NT2/D1 (cell line): ENCODE measurements at places on chromosomes 16 and 17.
A peak's percentile ranks its signal among the peaks of the same experiment; 100 is the strongest.

DNA sequence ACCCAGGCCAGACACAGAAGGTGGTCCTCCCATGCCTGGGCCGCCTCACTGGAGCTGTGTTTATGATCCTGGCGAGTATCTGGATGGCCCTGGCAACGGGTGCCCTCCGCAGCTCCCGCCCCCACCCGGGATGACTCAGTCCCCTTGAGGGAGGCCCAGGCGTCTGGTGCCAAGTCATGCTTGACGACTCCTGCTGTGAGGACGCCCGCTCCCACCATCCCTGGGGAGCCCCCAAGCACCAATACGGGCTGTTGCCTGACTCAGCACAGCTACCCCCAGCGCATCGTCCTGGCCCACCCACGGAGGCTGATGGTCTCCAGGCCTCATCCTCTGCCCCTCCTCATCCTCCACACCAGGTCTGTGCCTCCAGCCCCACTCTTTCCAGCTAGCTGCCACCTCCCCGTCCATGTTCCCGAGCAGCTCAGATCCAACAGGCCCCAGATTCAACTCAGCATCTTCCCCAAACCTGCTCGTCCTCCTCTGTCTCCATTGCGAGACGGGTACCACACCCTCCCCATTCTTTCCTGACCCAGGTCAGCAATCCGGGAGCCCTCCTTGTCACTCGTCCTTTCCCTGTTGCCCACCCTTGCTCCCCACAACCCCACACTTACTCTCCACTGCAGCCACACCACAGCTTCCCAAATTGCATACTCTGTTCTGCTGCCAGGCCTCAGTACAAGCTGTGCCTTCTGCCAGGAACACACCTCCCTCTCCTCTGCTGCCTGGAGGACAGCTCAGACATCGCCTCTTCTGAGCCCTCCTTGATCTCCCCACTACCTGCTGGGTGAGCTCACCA, 2.6 kb downstream of the CAMKK1 start:
- no peak for DNase-seq

DNA sequence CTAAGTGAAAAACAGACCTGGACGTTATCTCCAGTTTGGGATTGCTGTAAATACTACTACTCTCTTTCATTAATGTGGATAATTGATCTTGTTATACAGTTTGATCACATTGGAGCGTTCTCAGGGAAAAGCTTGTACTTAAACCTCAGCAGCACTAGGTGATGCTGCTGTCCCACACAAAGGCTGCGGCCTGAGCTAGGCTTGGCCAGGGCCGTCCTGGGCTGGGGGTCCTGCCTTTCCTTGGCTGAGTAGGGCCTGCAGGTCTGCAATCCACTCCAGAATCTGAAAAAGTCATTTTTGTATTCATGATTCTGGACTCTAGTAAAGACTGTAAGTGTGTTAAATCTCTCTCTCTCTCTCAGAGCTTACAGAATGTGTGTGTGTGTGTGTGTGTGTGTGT, 23.7 kb upstream of the PMFBP1 start:
- DNase-seq, result no peak

DNA sequence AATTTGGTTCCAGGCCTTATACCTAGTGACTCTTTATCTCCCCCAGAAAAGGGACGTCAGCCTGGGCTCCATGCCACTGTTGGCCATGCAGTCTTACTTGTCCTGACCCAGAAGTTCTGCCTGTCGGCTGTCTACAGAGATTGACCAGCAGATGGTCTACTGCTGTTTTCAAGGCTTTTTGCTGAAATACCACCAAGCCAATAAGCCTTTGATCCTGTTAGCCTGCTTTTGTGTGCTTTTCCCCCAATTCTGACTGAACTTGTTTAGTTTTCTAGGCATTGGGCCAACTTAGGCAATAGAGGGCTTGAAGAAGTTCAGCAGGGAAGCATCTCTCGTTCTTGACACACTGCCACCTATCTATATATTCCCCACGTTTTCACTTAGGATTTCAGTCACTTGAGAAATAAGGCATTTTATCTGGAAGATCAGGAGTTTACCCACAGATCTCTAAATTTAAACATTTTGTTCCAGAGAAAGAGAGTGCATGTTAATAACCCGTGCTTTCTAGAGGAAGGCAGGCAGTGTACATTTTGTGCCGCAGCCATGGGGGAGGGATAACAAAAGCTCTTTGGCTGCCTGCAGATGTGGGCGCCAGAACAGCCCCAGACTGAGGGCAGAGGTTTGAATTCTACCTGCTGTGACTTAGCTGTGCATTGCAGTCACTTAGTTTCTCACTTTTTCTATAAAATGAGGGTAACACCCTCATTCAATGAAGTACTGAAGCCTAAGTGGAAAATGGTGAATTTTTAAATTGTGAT, 12.3 kb upstream of the CARMIL2 start:
- no peak for DNase-seq

DNA sequence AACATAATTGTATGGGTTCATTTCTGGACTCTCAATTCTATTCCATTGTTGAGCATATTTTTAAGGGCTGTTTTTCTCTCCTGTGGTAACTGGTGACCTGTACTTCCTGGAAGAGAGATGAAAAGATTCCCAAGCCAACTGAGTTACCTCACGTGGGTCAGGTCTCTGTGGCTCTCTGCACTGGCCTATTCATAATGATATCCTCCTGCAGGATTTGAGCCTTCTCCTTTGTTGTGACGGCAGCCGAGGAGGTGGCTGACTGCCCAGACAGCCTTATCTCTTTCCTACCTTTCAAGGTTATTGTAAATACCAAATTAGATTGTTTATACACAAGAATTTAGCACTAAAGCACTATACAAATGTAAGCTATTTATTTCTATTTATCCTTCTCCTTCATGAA, 2.7 kb upstream of the ACE start:
- DNase-seq, result no peak

GRCh38 chr17:27756467-27757371, 43.6 kb downstream of the NOS2 start:
- no peak for DNase-seq

- DNase-seq, result no peak
These were observed 32.8 kb upstream of the TMEM92 start for GRCh38 chr17:50241431-50241830.

GRCh38 chr16:23670137-23670776, 8.4 kb upstream of the PLK1 start:
- no peak for DNase-seq

DNA sequence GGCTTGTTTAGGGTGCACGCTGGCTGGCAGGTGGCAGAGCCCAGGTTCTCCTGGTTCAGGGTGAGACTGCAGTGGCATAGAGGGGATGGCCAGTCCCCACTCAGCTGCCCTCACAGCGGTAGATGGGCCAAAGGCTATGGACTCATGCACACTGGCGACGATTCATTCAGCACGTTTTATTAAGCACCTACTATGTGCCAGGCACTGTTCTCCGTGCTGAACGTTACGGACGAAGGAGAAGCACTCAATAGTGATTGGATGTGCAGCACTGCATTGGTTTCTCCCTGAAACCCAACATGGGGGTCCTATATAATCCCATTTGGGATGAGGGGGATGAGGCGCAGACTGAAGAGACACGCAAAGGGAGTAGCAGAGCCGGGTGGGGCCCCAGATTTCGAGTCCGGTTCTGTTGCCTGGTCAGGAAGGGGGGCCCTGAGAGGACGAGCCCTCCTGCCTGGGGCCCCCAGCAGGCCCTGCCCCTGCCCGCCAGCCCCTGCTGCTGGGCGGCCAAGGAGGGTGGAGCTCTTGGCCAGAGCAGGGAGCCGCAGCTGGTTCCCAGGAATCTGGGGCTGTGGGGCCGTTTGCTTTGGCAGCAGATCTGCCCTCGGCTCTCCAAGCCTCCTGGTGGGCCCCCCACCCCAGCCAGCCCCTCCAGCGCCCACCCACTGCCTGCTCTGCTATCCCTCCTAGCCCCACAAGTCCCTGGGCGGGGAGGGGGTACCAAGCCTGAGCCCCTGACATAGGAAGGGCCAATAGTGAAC, 8.8 kb downstream of the GLIS2 start:
- no peak for DNase-seq

DNA sequence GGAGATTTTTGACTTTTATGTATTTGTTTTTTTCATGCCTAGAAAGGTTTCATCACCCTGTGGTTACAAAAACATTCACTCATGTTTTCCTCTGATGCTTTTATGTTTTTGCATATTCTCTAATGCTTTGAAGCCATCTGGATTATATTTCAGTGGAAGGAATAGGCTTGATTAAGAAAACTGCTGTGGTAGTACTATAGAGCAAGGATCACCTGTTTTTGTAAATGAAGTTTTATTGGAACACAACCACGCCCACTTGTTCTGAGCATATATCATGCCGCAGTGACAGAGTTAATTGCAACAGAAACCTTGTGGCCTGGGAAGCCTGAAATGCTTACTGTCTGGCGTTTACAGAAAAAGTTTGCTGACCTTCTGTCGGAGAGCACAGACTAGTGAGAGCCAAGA, 11.5 kb downstream of the COX10 start:
- DNase-seq, result no peak

DNA sequence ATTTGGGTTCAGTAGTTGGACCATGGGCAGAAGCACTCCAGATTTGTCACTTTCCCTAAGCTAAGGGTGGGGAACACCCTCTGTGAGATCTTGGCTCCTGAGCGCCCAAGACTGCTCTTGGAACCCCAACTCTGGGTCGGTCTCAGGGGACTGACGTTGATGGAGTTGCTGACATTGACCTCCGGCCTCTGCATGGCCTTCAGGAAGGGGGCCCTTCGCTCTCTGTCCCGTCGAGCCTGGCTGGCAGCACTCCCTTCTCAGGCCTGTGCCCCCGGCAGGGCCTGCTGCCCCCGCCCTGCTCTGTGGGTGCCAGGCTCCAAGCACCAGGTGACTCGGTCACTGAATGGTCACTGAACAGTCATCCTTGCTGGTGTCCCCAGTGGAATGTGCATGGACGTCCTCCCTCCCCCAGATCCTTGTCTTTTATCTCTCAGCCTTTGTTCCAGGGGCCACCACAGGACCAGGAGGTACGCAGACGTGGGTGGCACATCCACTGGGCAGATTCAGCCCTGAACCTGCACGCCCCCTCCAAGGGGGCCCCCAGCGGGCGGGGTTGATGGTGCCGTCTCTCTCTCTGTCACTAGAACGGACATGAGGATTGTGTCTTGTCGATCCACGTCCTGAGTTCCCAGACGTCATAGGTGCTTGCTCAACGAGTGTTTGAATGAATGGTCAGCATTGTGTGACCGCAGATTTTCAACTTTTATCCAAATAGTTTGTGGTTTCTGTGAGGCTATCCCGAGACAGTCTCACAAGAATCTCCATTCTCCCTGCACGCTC, 314.5 kb downstream of the SEC14L1 start:
- no peak for DNase-seq

DNA sequence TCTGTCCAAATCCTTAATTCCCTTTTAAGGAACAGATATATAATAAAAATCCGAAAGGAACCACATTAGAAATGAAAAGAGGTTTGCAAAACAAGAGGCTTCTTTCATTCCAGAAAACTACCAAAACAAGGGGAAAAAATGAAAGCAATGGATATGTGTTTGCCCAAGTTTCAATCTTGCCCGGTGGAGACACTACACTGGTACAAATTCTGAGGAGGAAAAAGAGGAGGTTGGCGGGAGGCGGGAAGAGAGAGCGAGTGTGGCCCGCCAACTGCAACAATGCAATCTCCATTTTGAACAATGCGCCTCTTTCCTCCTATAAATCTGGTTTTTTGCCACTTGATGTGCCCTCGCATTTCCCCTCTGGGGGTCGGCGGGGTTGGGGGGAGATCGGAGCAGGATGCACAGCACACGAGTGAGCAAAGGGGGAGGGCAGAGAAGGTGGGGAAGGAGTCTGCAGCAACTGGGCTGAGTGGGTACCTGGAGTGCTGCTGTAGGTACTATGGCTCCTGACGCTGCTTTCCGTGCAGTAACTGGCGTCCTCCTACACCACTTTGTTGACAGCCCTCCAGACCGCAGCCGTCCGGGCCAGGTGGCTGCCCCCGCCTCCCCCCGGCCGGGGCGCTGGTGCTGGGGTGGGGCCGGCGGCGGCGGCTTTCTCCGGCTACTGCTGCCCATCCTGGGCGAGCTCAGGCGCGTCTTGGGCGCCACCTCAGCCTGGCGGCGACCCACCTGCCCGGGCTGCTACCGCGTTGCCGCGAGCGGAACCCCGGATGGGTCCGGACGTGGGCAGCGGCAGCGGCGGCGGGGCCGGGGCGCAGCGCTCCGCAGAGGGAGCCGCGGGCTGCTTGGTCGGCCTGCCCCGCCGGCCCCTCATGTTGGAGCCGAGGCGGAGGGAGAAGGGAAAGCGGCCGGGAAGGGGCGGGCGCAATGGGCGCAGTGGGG, 93.8 kb upstream of the PLEKHM1 start:
- no peak for DNase-seq

GRCh38 chr16:26316683-26317464, 625.1 kb downstream of the HS3ST4 start:
- peak; percentile 23 for DNase-seq

DNA sequence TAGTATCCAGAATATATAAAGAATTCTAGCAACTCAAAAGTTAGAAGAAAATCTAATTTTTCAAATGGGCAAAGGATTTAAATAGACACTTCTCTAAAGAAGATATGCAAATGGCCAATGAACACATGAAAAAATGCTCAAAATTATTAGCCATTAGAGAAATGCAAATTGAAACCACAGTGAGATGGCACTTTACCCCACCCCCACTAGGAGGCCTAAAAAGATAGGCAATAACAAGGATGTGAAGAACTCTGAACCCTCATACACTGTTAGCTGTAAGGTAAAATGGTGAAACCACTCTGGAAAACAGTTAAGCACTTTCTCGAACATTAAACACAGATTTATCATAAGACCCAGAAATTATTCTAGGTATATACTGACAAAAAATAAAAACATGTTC, 71.4 kb upstream of the IRX6 start:
- no peak for DNase-seq

- no peak for DNase-seq
These were observed 10.6 kb upstream of the TMIGD1 start for GRCh38 chr17:30344283-30345088.

DNA sequence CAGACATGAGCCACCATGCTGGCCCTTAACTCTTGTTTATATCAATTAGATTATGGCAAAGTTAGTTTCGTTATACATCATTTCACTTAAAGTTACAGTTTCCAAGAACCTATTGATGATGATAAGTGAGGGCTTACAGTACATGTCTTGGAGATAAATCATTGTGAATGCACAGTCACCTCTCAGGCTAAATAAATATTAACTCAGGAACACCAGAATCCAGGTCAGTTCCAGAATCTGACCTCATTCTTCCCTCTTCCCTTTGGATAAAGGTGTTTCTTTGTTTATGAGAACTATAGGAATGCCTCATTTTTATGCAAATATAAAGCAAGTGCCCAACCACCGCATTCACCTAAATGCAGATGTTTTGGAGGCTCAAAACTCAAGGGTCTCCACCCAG, 48.4 kb upstream of the CRYM start:
- DNase-seq, result no peak

DNA sequence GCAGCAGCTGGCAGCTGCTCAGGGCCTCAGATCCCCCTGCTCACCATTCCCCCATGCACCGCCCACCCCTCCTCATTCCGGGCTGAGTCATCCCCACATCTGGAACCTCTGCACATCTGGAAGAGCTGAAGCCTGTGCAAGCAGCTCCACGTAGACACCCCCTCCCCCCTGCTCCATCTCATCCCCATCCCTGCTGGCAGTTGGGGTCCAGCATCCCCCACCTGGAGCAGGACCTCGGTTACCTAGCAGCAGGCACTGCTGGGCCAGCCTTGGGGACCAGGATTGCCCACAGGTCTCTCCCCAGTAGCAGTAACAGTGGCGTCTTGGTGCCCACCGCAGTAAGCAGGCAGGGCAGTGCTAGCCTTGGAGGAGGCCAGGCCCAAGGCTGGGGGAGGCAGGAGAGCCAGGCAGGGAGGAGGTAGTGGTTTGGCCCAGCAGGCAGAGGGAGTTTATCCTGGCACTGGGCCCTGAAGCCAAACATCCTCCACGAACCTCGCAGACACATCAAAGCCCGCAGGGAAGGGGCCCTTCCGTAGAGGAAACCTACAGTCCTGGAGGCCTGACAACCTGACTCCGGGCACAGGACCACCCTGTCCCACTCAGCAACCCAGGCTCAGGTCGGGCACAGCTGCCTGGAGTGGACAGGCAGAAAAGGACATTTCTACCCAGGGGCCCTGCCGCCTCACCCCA, 7.7 kb upstream of the TMEM92 start:
- DNase-seq, result no peak
